Renal cortical epithelial cell (primary cell): ENCODE measurements at places on chromosomes 7 and 10. TPM values are rescaled to one million over a fixed set of nuclear protein-coding genes. Genes with fewer than 3 reads are reported as not detected.

- DNase-seq, result no peak
These were observed 35.0 kb upstream of the MRPS16 start for GRCh38 chr10:73287441-73287840.

GRCh38 chr7:17674166-17674942 is 265.9 kb downstream of the SNX13 start:
- DNase-seq, result peak; percentile 90

GRCh38 chr10:129897871-129898626 is 66.0 kb downstream of the EBF3 start:
- DNase-seq, result no peak

- DNase-seq, result no peak
These were observed 338.0 kb upstream of the KIAA1217 start for GRCh38 chr10:23870651-23871610.

DNA sequence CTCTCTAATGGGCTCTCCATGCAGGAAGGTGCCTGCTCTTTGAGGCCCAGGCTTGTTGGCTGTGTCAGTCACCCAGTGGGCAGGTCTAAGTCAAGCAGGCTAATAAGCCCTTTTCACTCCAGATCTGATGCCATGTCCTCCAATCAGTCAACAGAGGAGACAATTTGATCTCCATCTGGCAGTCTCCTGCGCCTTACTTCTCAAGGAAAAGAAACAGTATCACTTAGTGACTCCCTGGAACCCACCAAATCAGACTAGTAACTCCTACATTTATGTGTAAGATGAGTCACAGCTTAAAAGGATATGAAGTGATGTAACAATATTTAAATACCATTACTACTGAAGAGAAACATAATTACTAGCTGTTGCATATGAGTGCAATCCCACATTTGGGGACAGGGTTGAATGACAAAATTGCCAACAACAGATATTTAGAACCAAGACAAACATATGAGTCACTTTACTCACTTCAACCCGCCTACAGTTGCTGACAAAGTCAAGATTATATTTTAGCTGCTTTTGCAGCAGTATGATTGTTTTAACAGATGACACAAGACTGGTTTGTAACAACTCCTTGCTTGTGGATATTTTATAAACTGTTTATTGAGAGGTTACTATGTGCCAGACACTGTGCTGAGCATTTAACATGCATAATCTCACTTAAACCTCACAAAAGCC is 72.1 kb downstream of the USP6NL start:
- peak; percentile 62 for DNase-seq

DNA sequence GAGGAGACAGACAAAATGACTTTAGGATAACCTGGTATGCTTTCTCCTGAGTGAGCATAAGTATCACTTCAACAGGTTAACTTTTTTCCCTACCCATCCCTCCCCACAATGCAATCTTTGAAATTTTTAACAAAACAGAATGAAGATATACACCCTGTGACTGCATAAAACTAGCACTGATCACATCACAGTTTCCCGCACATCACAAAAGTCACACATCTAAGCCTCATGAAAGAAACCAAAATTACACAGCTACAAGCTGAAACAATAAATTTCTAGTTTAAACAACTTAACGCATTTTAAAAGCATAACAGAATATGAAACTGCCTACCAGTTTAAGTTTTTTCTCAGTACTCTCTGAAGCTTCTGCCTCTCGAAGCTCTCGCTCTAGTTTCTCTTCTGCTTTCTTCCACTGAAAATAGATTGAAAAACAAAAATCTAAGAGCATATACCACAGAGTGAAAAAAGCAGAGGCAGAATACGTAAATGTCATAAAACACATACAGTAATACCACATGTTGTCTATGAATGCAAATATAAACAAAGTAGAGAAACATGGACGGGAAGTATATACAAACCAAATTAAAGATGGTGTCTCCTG is 18.1 kb downstream of the NOC3L start:
- DNase-seq, result no peak

DNA sequence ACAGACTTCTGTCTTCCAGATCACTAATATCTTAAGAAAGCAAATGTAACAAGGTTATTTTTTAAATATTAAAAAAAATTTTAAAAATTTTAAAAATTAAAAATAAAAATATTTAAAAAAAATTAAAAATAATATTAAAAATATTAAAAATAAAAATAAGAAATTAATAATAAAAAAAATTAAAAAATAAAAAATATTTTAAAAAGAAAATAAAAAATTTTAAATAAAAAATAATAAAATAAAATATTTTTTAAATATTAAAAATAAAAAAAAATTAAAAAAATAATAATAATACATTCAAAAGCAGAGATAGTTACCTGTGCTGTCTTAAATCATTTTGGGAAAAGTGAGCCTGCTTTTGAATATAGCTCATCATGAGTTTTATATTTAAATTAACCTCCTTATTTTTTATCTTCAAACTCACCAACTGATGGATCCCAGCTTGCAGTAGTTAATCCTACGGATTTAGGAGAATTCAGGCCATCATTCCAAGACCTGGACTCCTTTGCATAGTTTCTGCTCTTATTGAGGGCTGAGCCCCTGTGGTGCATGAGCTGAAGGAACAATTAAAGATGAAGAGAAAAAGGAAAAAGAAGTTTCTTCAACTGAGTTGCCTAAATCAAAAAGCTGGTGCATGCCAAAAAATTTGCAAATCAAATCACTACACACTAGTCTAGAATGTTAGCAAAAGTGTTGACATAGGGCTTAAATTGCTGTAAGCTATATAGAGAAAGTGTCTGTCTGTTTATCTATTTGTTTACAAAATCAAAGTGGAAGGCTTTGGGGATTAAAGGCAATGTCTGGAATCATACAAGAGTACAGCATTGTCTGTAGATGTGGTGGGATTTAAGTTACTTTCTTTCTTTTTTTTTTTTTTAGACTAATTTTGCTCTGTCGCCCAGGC is 50.5 kb upstream of the ZNF438 start:
- no peak for DNase-seq

GRCh38 chr10:43206391-43207235 is 60.3 kb downstream of the RASGEF1A start:
- DNase-seq, result no peak

DNA sequence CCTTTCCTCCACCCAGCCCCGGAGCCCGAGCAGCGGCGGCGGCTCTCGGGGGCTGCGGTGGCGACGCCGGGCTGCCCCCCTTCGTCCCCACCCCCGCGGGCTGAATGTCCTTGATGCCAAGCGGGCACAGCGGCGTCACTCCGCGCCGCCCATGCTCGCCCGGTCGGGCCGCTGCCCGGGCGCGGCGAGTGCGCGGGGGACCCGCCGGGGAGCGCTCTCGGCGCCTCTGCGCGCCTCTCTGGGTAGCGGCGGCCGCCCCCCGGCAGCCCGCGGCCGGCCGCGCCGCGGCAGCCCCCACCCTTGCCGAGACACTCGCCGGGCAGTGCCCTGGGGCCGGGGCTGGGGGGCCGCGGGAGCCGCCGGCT is 433 bp upstream of the PLXNA4 start:
- no peak for DNase-seq

Gene IDI1
- 47.4 and 158 TPM in 2 replicates for total RNA-seq

DNA sequence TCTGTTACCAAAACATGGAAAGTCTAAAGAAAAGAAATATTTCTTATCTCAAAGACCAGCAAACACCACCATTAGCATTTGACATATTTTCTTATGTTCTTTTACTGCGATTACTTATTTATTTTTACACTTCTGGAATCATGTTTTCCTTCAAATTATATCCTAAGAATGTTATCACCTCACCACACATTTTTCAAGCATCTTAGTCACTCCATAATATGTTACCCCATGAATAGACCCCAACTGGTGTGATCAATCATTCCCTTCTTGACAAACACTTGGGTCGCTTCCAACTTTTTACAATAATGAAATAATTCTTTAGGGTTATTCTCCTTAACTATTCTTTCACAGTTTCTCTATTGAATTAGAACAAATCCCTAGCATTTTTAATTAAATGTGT is 67.4 kb downstream of the AMPH start:
- no peak for DNase-seq

- DNase-seq, result peak; percentile 95
These were observed 690.5 kb downstream of the PARD3 start for GRCh38 chr10:34124522-34125035.

Gene ZNF425
- 3.6 and 9.2 TPM in 2 replicates for total RNA-seq
